ENCODE measurements at places on chromosomes 2 and 18.

DNA sequence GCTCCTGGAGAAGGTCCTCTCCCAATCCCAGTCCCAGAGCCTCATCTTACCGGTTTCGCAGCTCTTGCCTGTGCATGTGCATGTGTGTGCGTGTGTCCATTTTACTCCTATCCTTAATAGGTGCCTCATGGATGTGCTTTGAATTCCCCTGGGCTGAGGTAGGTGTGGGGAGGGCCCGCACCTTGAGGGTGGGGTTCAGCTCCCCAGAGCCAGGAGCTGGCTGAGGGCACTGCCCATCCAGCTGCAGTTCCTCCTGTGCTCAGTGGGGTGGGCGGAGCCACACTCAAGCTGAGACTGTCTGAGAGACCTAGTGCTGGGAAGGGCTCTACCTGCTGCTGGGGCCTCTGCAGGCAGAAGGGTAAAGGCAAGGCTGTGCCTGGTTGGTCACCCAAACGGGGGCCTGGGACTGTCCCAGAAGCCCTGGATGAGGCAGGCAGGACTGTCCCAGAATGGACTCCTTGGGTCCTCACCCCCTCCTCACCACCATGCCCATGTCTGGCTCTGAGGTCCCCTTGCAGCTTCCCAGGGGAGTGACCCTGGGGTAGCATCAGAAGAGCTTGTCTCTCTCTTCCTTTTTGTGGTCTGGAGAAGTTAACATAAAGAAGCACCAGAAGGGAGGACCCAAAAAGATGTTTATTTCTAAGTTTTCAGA, 8.9 kb downstream of the GDF7 start:
- DNase-seq, result no peak

- no peak for DNase-seq
These were observed 13.1 kb downstream of the TMEM131 start for GRCh38 chr2:97982621-97983020.

GRCh38 chr2:175560521-175561169, 379.1 kb upstream of the ATP5MC3 start:
- DNase-seq, result no peak

- no peak for DNase-seq
These were observed 804.4 kb upstream of the CELF4 start for GRCh38 chr18:38369772-38370690.

DNA sequence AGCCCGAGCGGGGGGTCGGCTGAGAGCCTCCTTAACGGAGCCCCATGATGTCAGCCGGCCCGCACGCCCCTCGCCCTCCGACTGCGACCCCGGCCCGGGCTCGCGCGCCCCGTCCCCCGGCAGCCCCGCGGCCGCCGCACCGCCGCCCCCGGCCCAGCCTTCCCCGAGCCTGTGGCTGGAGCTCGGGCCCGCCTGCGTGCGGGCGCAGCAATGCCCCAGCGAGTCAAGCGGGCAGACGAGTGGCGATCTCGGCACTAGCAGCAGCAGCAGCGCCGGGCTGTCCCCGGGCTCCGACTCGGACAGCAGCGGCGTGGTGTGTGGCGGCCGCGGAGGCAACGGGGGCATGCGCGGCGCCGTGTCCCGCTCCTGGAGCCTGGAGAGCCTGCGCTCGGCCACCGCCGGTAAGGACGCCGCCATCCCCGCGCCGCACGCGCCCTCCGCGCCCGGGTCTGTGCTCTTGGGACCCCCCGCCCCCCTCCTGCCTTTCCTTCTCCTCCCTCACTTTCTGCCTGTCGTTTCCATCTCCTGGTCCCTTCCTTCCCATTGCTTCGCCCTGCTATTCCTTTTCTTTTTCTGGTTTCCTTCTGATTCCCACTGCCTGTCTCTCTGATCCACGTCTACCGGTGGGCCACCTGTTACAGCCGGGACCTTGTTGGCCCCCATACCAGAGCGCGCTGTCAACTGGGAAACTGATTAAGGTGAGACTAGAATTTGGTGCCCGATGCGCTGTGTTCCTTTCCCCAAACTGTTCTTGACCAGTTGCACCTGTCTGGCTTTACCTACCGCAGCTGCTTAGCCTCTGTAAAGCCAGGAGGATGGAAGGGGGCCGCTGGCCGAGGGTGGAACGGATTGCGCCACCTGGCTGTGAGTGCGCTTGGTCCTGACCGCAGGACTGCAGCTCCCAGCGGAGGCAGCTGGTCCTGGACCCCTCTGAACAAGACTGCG, 127.4 kb downstream of the ARHGEF4 start:
- DNase-seq, result no peak

- DNase-seq, result no peak
These were observed 49.9 kb downstream of the UGP2 start for GRCh38 chr2:63891488-63892030.

GRCh38 chr2:9231291-9232165, 24.9 kb downstream of the ASAP2 start:
- no peak for DNase-seq

GRCh38 chr2:38386377-38386776, 9.3 kb upstream of the ATL2 start:
- DNase-seq, result no peak

DNA sequence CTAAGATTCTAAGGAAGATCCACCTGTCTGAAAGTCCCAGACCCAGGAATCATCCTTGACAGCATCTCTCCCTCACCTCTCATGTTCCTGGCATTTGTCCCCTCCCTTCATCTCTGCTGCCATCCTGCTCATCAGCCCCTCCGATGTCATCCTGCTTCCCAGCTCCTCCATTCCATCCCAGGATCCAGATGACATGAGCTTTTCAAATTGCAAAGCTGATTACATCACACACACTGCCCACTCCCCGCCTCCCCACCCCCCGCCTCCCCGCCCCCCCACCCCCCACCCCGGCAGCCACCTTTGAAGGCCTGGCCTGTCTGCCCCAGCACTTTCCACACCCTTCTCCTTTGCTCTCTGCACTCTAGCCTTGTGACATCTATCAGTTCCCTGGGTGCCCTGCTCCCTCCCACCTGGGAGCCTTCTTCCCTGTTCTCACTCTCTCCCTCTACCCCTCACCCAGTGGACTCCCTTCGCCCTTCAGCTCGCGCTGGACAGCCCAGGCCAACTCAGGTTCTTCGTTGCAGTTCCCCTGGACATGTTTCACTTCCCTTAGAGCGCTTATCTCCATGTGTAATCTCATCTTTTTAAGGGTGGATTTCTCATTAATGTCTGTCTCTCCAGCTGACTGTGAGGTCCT, 61.6 kb downstream of the DNMT3A start:
- DNase-seq, result no peak

- no peak for DNase-seq
These were observed 601.1 kb downstream of the ARHGAP15 start for GRCh38 chr2:143730155-143730952.

DNA sequence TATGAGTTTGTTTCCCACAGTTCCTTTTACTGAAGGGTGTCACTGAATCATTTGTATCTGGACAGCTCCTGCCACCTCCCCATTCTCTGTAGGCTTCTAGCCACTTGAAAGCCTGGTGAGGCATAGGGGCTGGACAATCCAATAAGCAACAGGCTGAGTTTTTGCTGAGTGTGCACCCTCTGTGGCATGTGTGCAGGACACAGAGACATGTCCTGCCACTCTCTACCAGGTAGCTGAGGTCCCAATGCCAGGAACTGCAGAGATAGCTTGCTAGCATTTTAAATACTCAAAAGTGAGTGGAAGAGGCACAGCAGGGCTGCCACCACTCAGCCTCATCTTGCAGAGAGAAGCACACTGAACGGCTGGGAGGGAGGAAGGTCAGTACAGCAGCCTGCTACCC, 77.2 kb upstream of the TFCP2L1 start:
- DNase-seq, result no peak

- DNase-seq, result no peak
These were observed 39.9 kb upstream of the RBMS1 start for GRCh38 chr2:160533482-160533881.

GRCh38 chr2:127740665-127741288, 39.5 kb downstream of the SFT2D3 start:
- DNase-seq, result no peak

DNA sequence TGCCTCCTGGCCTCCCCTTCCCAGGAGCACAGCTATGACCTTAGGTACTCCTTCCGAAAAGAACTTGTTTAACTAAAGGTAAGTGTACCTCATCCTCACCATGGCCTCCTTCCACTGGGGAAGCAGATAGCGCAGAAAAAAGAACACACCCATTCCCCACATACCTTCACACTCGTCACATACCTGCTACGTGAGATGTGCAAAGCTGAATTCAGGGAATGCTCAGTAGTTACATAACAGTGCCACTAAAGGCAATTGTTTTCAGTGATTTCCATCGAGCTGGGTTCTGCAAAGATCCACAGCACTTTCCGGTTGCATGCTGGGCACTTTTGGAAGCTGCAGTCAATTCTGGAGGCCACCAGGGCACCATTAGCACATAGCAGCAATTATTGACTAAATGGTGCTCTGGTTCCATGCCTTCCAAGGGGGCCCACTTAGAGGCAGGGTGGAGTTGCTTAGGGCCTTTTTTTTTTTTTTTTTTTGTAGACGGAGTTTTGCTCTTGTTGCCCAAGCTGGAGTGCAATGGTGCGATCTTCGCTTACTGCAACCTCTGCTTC, 41.0 kb downstream of the PAX8 start:
- DNase-seq, result no peak

- DNase-seq, result no peak
These were observed 103.9 kb downstream of the VIT start for GRCh38 chr2:36800381-36800780.

DNA sequence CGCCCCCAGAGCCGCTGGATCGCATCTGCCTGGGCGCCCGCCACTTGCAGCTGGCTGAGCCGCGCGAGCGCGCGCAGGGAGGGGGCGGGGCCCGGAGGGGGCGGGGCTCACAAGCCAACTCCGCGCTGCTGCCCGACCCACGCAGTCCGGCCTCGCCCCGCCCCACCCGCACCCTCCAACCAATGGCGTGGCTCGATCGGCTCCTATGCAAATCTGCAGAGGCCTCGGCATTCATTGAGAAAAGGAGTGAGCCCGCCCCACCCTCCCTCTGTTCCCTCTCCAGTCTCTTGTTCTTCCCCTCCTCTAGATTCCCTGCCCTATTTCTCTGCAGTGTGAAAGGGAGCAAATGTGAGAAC, at the start of gene ALK:
Gene ALK (minus strand): TSS at position 27 of the 356 bp plus-strand sequence. CDS start 927 bp downstream, outside the sequence.
- DNase-seq, result peak; percentile 71

DNA sequence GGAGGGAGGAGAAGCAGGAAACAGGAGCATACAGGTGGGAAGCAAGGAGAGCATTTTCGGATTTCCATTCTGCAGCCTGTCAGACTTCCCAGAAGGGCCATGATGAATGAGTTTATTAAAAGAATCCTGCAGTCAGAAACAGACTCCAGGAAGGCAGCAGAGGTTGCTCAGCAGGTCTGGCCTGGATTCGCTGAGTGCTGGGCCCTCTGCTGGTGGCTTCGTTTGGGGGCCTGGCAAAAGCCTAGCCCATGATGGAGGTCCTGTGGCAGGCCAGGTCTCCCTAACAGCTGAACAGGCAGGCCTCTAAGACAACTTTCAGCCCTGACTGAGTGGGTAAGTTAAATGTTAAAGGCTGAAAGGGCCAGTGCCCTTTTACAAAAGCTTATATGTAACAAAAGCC, 108.2 kb upstream of the CAPN13 start:
- DNase-seq, result no peak

DNA sequence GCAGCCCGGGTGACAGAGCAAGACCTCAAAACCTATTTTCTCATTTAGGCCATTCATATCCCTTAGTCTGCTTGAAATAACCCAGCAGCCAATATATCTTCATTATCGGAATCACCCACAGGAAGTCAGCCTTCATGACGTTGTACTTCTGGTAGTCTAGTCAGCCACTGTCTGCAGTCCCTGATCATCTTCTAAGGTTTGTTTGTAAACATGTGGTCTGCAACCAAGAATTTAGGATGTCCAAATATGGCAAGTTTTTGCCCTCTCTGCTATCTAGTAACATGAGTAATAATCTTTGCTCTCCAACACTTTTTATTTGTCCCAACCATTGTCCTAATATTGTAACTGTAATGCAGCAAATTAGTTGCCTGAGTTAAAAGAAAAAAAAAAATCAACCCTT, 92.5 kb downstream of the PRPF40A start:
- no peak for DNase-seq

GRCh38 chr2:6068429-6068828, 376.2 kb downstream of the SOX11 start:
- DNase-seq, result no peak

- DNase-seq, result peak; percentile 23
These were observed 29.5 kb downstream of the RAB31 start for GRCh38 chr18:9737472-9738121.

GRCh38 chr2:170771421-170771937, 1.3 kb downstream of the ERICH2 start:
- DNase-seq, result no peak

- DNase-seq, result no peak
These were observed 185.9 kb upstream of the LINC00305 start for GRCh38 chr18:64334748-64335147.

DNA sequence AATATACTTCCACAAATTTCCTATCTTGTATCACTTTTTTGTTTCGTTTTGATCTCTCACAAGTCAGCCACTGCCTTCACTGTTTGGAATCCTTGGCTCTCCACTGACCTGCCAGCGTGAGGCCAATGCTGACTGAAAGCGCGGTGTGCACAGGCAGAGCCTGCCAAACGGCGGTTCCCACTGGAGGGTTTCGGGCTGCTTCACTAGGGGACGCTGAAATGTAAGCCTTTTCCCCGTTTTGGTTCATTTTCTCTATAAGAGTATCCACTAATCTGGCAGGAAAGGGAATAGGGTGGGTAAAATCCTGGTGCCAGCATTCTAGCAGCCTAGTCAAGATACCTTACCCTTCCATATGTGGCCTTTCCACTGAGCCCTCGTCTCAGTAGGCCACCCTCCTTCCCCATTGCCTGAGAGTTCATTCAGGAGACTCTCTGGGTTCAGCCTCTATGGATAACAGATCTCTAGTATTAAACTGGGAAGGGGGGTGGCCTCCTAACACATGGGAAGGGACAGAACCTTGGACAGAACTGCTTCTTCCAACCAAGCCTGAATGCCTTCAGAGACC, 91.5 kb downstream of the DYM start:
- no peak for DNase-seq

GRCh38 chr2:155178921-155179320, 480.4 kb downstream of the KCNJ3 start:
- no peak for DNase-seq

GRCh38 chr2:7852546-7852945, 829.3 kb upstream of the ID2 start:
- DNase-seq, result no peak

DNA sequence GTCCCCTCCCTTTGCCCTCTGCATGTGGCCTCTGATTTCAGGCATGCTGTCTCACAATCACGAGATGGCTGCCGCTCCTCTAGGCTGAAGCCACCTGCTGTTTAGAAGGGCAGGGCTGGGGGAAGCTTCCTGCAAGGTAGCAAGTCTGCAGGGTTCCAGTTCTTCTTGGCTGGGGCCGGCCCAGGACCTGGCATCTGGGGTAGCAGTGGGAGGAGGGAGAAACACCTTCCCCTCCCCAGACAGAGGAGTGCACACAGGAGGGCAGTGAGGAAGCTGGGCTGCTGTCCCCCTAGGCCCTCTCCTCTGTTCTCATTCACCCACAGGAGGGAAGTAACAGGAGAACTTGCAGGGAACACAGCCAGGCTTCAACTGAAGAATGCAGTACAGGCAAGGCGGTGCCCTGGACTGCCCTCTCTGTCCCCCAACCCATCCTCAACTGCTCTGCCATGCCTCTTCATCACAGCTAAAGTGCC, 345.9 kb upstream of the HS6ST1 start:
- DNase-seq, result no peak
